ENCODE measurements at places on chromosomes 5 and 9.
A peak's percentile ranks its signal among the peaks of the same experiment; 100 is the strongest.

DNA sequence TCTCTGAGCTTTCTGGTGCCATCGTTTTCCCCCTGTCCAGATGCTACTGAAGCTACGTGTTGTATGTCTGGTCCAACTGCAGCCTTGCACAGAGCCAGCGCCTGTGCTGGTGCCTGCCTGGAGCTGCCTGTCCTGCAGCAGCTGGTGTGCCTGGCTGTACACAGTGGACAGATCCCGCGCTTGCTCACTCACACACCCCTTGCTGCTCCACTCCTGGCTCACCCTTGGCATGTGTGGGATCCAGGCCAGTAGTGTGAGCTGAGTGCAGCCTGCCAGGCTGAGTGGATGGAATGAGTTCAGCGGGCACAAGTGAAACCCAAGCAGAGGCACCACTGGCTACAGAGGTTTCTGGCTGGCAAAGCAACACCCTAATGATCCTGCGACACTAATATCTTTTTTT is 40.4 kb downstream of the FER start:
- H3K27me3 ChIP-seq, result no peaks in the 10 kb centered on the region
- no peak for DNase-seq
- no peaks in the 10 kb centered on the region for H3K36me3 ChIP-seq
- no peaks in the 10 kb centered on the region for H3K4me1 ChIP-seq
- no peak overlapping the region for H3K4me3 ChIP-seq
- no peak overlapping the region for H3K27ac ChIP-seq

GRCh38 chr9:20512106-20512505 is 110.2 kb downstream of the MLLT3 start:
- no peaks in the 10 kb centered on the region for H3K4me1 ChIP-seq
- H3K27me3 ChIP-seq, result no peaks in the 10 kb centered on the region
- no peak overlapping the region for H3K4me3 ChIP-seq
- H3K27ac ChIP-seq, result no peak overlapping the region
- DNase-seq, result no peak

GRCh38 chr5:174307656-174308271 is 262.3 kb downstream of the NSG2 start:
- H3K27me3 ChIP-seq, result no peaks in the 10 kb centered on the region
- peak; percentile 4 for DNase-seq
- no peaks in the 10 kb centered on the region for H3K4me1 ChIP-seq
- H3K27ac ChIP-seq, result no peak overlapping the region

DNA sequence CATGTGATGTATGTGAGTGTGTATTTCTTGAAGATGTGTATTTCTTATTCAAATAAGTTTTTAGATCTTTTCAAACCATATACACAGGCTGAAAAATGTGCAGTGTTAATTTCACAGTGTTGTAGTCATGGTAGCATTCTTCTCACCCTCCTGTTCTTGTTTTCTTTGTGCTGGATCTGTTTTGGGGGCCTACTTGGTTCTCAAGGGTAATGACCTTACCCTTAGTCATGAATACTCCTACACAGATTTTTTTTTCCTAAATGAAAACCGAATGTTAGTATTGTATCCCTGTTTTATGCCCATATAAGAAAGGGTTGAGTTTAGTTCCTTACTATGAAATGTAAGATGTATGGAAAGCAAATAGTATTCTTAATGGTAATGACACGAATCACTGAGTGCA is 88.0 kb downstream of the SLC44A1 start:
- no peak overlapping the region for H3K4me3 ChIP-seq
- DNase-seq, result no peak
- H3K36me3 ChIP-seq, result peaks cover 5% of the 10 kb centered on the region
- no peaks in the 10 kb centered on the region for H3K4me1 ChIP-seq

DNA sequence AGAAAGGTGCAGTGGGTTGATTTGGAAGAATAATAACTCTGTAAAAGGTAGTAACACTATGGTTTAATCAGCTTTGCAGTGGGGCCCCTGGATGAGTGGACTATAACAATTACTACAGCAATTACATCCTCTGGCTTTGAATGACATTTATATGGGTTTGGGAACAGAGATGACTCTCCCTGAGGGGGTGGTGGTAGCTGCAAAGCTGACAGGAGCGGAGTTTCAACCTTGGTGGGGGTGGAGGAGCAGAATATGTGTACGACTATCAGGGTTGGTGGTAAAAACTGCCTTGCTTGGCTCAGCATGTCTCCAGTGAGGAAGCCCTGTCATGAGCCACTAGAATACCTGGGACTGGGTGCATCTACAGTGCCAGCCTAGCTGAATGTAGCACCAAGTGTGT is 28.3 kb upstream of the NR3C1 start:
- no peaks in the 10 kb centered on the region for H3K4me1 ChIP-seq
- DNase-seq, result no peak
- no peak overlapping the region for H3K4me3 ChIP-seq
- H3K27ac ChIP-seq, result no peak overlapping the region
- no peaks in the 10 kb centered on the region for H3K36me3 ChIP-seq

- DNase-seq, result no peak
- no peaks in the 10 kb centered on the region for H3K36me3 ChIP-seq
- no peak overlapping the region for H3K27ac ChIP-seq
- H3K27me3 ChIP-seq, result no peaks in the 10 kb centered on the region
- H3K4me3 ChIP-seq, result peak overlapping the region; percentile 5
- H3K4me1 ChIP-seq, result no peaks in the 10 kb centered on the region
Measured at GRCh38 chr9:136657974-136658848, 4.5 kb upstream of the EGFL7 start.

GRCh38 chr5:157870837-157871834 is 12.2 kb upstream of the CLINT1 start:
- H3K27ac ChIP-seq, result no peak overlapping the region
- H3K36me3 ChIP-seq, result no peaks in the 10 kb centered on the region
- no peaks in the 10 kb centered on the region for H3K4me1 ChIP-seq
- no peaks in the 10 kb centered on the region for H3K27me3 ChIP-seq
